ENCODE measurements at places on chromosomes 11 and 22.

- no peak for DNase-seq
Observed at GRCh38 chr11:27186580-27186979, 146.0 kb downstream of the BBOX1 start.

DNA sequence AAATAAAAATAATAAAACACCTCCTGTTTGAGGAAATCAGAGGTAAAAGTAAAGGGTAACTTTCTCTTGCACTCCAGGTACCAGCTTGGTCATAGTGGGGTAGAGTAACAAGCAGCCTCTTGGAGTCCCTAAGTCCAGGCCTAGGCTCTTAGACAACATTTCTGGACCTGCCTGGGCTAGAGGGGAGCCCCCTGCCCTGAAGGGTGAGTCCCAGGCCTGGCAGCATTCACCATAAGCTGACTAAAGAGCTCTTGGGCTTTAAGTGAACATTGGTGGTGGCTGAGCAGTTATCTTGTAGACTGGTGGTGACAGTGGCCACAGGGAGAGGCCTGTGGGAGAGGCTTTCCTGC is 18.6 kb upstream of the OR56A3 start:
- no peak for DNase-seq

- no peak for DNase-seq
Observed at GRCh38 chr11:85947431-85948272, 92.5 kb downstream of the CCDC83 start.

DNA sequence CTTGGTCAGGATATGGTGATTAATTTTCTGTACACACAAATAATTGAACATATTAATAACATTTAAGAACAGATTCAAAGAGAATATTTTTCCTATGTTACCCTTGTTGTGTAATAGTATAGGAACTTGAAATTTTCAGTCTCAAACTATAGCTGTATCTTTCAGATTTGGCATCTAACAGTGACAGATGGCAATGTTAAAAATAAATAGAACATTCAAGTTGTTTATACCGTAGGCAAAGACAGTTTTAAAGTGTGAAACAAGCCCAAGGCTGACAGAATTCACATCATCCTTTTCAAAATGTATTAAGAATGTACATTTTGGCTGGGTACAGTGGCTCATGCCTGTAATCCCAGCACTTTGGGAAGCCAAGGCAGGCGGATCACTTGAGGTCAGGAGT is 92.6 kb upstream of the TP53AIP1 start:
- no peak for DNase-seq

DNA sequence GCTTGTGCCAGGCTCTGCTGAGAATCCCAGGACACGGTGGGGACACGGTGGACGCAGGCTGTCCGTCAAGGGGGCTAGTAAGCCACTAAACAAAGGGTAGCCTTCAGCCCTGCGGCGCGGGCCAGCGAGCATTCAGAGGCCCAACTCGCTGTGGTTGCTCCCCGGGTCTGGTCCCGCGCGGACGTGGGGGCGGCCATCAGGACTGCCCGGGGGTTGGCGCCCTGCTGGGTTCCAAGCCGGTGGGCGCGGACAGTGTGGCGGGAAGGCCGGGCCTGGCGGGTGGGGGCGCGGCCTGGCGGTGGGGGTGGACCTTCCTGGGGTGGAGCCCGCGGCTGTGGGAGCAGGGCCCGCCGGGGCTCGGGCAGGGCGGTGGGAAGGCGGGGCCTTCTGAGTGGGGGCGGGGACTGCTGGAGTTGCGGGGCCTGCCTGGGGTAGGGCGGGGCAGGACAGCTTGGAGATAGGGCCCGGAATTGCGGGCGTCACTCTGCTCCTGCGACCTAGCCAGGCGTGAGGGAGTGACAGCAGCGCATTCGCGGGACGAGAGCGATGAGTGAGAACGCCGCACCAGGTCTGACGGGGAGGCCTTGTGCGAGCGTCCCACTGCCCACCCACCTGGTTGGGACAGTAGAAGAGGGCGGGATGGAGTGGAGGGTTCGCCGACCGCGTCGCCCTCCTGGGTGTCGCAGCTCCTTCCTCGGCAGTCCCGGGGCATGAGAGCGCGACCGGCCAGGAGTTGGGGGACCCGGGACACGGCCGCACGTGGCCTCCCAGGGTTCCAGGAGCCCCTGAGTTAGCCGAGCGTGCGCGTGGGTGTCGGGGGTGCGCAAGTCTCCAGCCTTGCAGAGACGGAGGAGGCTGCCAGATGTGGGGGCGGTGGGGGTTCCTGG is at the start of gene SERHL2:
SERHL2 (plus strand) TSS at position 482 of the 887 bp plus-strand sequence; CDS start at position 547, 65 bp downstream.
- peak; percentile 22 for DNase-seq

- DNase-seq = no peak
Observed at GRCh38 chr11:62153087-62153395, 29.2 kb downstream of the INCENP start.

GRCh38 chr11:34051349-34052035 is at the start of gene CAPRIN1:
Gene CAPRIN1 (plus strand): TSS chr11:34051731. CDS start chr11:34052421, 690 bp downstream.
- peak; percentile 44 for DNase-seq

DNA sequence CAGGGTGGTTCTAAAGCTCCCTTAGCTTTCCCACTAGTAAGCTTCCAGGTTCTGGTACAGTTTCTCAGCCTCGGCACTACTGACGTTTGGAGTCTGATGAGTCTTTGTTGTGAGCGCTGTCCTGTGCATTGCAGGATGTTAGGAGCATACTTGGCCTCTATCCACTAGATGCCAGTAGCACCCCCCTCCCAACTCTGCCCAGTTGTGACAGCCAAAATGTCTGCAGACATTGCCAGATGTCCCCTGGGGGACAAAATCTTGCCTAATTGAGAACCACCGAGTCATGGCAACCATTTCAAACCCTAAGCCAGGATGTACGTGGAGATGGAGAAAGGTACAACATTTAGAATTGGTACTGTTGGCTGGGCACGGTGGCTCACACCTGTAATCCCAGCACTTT is 68.7 kb downstream of the PTPRJ start:
- DNase-seq = no peak

DNA sequence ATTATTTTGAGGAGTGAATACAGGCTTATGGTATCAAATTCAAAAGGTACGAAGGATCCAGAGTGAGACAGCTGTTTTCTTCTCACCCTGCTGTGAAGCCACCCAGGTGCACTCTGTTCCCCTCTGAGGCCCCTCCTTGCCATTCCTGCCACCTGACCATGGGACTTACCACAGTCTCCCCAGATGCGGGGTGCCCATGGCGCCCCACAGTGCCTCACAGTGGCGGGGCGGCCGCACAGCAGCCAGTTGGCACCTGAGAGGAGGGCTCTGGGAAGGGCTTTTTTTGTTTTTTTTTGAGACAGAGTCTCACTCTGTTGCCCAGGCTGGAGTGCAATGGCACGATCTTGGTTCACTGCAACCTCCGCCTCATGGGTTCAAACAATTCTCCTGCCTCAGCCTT is 151.7 kb downstream of the CEP164 start:
- DNase-seq = no peak

- DNase-seq = no peak
Observed at GRCh38 chr11:16825968-16826367, 87.5 kb downstream of the C11orf58 start.

DNA sequence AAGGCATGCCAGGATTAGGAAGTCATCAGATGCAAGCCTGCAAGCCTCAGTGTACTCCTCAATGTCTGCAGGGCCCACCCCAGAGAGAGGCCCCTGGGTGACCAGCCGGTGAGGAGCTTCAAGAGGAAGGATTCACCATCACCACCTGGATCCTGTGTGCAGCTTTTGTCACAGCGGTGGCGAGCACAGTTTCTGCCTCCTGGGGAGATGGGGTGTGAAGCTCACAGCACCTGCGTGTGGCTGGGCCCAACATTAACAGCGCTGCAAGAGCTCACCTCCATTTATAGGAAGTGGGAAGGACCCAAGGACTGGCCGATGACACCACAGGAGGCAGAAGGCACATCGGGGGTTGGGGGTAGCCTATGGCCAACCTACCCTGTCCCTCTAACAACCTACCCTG is 235.3 kb downstream of the CTTN start:
- DNase-seq = no peak

GRCh38 chr11:114230031-114230704 is 66.0 kb upstream of the NNMT start:
- no peak for DNase-seq

DNA sequence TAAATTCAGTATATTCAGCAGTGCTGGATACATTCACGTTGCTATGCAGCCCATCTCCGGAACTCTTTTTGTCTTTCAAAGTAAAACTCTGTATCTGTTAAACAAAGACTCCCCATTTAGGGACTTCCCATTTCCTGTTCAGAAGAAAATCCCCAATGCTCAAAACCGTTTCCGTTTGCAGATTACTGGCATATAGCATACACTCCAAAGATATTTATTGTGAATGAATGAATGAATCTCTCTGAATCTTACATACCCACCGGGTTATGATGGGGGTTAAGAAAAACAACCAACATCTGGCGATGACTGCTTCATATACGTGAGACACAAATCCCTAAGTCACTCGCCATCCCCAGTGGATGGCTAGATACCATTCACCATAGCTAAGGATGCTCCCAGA is 1.6 kb downstream of the THY1 start:
- DNase-seq = no peak

- peak; percentile 66 for DNase-seq
Observed at GRCh38 chr11:8768625-8769333, 86.2 kb downstream of the RPL27A start.

DNA sequence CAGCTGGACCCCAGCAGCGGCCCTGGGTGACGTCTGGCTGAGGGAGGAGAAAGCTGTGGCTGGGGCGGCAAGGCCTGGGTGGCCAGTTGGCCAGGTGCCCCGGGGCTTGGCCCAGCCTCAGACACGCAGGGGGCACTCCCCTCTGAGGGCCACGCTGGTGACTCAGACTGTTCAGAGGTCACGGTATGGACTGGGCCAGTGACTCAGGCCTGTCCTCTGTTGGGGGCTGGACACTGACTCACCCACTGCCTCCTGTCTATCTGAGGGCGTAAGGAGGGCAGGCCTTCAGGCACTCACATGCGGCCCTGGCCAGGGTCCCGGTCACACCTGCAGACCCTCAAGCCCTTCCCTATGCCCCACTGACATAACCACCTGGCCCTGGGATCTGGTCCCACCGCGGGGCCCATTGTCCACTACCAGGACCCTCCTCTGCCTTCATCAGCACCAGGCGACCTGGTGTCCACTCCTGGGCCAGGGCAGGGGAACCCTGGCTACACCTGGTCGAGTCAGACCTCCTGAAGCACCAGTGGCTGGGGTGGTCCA is 3.7 kb upstream of the MUC5AC start:
- DNase-seq = peak; percentile 60

DNA sequence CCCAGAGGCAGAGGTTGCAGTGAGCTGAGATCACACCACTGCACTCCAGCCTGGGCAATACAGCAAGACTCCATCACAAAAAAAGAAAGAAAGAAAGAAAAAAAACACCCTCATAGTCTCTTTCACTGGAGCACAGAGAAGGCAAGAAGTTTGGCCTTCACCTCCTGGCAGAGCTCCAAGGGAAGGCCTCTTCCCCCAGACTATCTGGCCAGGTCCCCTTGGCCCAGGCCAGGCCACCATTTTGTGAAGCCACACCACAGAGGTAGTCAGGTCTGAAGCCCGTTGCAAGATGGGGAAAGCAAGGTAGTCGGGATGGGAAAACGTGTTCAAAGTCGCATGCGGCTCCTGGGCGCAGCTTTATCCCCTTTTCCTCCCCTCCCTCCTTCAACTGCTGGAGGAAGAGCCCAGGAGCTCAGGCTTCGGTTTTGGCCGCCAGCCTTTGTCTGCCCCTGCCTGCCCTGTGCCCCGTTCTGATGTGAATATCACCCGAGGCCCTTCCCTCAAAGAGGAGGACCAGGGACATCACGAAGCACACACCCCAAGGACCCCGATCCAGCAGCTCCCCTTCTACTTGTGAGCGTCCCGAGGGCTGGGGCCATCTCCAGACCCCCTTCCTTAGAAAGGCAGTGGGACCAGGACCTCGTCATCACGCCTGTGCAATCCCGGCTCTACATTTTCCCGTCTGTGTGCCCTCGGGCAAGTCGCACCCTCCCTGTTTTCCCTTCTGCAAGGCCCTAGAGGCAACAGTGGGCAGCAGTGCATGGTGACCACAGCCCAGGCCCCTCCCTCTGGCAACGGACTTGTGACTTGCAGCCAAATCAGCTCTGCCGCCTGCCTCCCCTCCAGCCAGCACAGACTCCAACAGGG is 17.7 kb downstream of the CABP7 start:
- DNase-seq = no peak

DNA sequence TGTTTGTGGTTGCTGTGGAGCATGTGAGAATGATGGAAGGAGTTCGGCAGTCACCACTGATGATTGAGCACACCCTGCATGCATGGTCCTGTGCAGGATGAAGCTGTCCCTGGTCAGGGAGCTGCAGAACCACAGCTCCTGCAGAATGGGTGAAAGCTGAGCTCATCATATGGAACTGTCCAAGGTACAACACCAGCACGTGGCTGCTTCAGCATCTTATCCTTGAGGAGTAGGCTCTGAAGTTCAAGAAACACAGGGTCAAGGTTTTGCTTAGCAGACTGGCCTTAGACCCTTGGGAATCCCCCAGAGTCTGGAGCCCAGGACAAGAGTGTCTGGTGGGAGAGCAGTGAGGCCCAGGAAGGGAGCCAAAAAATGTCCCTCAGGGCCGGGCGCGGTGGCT is 182.4 kb upstream of the LARGE1 start:
- DNase-seq = no peak

- no peak for DNase-seq
Observed at GRCh38 chr11:57787006-57787604, 25.5 kb downstream of the CTNND1 start.

DNA sequence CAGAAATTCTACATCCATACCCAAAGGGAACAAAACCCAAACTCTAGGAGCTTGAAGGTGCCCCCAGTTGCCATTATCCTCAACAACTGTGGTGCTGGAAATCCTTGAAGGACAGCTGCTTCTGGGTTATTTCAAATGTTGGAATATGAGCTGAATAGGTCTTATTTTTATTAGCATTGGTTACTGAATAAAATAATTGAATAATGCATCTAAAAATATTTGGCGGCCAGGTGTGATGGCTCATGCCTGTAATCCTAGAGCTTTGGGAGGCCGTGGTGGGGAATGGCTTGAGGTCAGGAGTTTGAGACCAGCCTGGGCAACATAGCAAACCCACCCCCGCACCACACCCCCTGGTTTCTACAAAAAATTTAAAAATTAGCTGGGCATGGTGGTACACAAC is 10.9 kb downstream of the PAMR1 start:
- DNase-seq = no peak

GRCh38 chr11:132957881-132958280 is 574.4 kb downstream of the OPCML start:
- DNase-seq = no peak

- no peak for DNase-seq
Observed at GRCh38 chr11:801097-801780, 3.2 kb upstream of the SLC25A22 start.

DNA sequence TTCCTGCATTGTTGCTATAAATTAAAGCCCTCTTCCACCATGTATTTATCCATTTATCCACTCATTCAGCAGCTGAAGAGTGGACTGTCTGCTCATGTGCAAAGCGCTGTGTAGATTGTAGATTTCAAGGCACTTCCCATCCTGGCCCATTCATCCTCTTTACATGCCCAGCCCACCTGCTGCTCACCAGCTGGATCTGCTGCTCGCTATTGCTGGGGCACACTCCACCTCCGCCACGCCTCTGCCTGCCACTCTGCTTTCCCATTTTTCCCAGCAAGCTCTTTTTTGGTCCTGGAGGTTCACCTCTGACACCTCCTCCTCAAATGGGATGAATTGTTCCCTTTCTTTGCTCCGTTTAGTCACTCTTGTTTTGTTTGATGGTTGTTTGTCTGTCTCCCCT is 48.3 kb downstream of the CEP164 start:
- no peak for DNase-seq

GRCh38 chr11:28400331-28401100 is 292.3 kb downstream of the METTL15 start:
- peak; percentile 75 for DNase-seq

- no peak for DNase-seq
Observed at GRCh38 chr11:79196950-79197349, 243.9 kb downstream of the TENM4 start.
